ENCODE measurements at places on chromosomes 2 and 18.

DNA sequence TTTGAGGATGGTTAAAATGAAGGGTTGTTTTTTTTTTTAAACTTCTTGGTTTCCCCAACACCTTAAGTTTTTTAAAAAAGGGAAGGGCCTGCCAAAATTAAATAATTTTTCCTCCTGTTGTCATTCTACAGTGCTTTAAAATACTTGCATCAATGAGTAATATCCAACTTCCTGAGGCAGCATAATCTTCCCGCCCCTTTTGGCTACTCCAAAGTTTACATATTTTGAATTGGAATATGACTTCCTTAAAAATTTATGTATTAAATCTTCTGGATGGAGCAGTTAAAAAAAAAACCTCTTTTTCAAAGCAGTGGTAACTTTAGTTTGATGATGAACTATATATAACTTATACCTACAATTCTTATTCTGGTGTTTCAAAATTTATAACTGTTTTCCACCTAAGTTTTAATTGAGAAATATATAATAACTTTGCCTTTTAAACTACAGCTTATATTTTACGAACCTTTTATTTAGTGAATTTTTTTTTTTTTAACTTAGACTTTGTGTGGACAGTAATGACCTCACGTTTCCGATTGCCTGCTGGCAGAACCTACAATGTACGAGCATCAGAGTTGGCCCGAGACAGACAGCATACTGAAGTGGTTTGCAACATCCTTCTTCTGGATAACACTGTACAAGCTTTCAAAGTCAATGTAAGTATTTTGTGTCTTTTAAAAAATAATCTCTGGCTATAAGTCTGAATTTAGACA is 49.8 kb downstream of the PTPN4 start:
- no peak for DNase-seq

- no peak for DNase-seq
Measured at GRCh38 chr2:45771261-45771660, 119.8 kb downstream of the PRKCE start.

- no peak for DNase-seq
Measured at GRCh38 chr2:114384441-114384840, 58.0 kb upstream of the DPP10 start.

DNA sequence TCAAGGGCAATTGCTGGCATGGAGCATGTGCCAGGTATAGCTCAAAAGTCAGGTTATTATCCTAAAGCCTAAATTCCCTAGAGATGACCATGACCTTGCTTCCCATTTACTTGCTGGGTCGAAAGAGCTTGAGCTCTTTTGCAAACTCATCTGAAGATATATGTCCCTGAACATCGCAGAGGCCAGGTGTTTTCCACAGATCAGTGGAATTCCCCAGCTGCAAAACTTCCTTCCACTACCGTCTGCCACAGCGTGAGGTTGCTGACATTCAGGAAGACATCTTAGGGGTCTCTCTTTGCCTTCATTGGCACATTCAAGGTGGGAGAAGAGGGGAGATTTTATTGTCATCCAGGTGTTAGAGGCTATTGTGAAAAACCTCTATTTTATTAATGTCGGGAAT is 171.0 kb downstream of the MIB1 start:
- no peak for DNase-seq

GRCh38 chr2:241008711-241009121 is 10.3 kb downstream of the SNED1 start:
- DNase-seq: no peak

- DNase-seq: no peak
Measured at GRCh38 chr2:150341982-150342680, 145.3 kb downstream of the RND3 start.

DNA sequence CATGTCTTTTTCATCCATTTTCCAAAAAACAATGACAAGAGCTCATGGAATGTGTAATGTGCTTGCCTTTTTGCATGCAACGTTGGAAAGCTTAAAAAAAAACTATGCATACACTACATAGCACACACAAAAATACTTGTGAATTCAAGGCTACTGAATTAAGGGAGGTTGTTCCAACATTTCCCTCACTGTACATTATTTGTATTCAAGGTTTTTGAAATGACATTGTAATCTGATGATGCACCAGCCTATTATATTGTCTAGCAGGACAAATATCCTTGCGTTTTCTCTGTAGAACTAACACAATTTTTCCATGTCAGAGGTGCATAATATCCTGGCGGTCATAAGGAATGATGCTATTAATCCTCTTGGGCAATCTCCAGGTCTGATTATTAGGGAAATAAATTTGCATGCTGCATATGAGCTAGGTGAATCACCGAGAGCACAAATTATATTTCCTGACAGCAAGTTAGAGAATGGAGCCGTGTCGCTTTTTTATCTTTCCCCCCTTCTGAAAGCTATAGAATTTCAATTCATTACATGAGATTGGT is 836.9 kb upstream of the FANCL start:
- DNase-seq: no peak

DNA sequence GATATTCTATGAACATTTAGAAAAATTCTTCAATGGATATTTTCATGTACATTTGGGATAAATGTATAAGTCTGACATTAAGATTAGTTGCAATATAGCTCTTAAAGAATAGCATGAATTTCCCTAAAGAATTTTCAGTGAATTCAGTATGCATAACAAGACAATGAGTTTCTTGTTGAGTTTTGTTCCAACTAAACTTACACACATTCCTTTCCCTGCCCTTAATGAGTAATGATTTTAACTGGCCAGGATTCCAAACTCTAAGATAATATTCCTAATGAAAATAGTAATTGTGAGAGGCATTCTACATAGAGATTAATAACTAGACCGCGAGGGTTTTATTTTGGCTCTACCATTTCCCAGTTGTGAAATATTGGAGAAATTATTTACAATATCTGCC is 390.3 kb upstream of the GALNT5 start:
- no peak for DNase-seq

GRCh38 chr2:191885098-191885497 is 38.2 kb upstream of the CAVIN2 start:
- DNase-seq: no peak

- no peak for DNase-seq
Measured at GRCh38 chr2:86704459-86704971, 15.6 kb upstream of the RMND5A start.

DNA sequence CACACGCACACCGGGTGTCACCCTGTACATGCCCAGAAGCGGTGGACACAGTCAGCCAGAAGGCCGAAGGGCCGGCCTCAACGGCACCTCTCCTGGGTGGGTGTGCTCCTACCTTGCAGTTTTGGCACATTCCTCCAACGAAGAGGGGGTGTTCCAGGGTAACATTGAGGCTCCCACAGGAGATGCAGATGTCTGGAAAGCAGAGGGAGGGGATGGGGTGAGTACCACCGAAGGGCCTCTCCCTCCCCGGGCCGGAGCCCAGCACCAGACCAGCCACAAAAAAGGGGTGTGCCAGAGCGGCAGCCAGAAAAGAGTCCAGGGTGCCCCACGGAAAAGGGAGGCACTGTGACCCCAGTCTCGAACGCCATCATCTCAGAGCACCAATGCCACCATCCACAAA is 76.8 kb upstream of the POMC start:
- DNase-seq: no peak

GRCh38 chr18:48525671-48526070 is 13.2 kb upstream of the CTIF start:
- DNase-seq: no peak

- DNase-seq: no peak
Measured at GRCh38 chr2:152200565-152201465, 25.3 kb upstream of the STAM2 start.

GRCh38 chr2:8268172-8268783 is 413.6 kb upstream of the ID2 start:
- DNase-seq: no peak

GRCh38 chr18:13653746-13654433 is 72.5 kb downstream of the FAM210A start:
- no peak for DNase-seq

All from activated naive CD4-positive, alpha-beta T cell (primary cell).